Daoy (cell line): ENCODE measurements at places on chromosomes 16 and 17. TPM values are rescaled to one million over a fixed set of nuclear protein-coding genes. Genes with fewer than 3 reads are reported as not detected.

Gene SSTR5
- total RNA-seq = not detected in 2 replicates

DNA sequence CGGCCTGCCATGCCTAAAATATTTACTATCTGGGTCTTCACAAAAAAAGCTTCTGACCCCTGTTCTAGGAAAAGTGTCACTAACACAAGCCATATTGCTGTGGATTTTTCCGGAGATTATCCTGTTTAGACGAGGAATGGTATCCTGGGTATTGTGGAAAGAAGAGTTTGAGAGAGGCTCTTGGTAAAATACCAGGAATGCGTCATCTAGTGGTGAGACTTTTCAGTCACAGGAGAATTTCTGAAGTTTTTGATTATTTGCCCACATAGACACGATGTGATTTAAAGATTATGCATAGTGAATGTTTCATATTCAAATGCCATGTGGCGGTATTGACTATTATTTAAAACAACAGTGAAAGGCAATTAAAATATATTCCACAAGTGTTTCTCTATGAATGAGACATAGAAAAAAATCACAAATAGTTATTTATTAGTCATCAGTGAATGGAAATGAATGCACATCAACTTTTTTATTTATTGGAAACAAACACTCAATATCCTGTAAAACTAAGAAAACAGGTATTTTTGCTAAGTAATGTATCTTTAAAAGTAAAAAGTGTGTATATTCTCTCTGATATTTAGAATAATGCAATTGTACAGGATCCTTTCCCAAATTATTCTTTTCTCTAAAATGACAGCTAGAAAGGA, 7.8 kb downstream of the KRT28 start:
- DNase-seq = peak; percentile 25

Gene UNC13D
- 0.06 and 0.86 TPM in 2 replicates for total RNA-seq

DNA sequence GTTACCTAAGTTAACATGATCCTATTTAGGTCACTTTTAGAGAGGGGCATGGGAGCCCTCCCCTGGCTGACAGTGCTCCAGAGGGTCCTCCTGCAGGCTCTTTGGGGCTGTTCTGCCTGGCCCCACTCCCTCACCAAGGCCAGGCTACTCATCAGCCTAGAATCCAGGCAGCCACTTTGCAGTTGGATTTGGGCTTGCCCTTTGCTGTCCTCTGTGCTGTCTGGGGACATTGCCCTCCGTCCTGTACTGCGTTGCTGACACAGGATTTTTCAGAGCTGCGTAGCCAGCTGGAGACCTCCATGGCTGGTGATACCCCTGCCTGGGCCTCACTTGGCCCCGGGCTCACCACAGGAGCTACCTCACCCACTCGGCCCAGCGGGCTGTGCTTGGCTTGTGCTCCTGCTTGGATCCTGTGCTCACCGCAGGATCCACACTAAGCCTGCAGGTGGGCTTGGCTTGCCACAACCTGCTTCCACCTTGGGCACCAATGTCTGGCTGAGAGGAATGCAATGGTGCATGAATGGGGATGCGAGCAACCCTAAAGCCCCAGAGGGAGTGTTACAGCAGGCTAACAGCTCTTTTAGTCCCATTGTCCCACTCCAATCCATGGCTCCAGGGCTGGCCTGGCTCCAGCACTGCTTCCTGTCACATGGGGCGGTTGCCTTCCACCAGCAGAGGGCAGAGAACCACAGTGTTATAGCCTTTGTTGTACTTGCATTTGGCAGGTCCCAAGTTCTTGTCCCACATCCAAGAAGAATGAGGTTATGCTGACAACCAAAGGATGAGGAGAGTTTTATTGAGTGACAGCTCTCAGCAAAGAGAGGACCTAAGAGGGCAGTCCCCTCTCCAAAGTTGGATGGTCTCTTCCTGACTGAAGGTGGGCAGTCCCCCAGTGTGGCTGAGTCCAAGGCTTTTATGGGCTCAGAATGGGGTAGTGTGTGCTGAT, 21.5 kb downstream of the CCL4 start:
- no peak for DNase-seq

Gene GLP2R
- total RNA-seq = 0.63 and 0.91 TPM in 2 replicates

Gene TSNAXIP1
- total RNA-seq = 0.11 and 1.1 TPM in 2 replicates

GRCh38 chr16:86665319-86665675, 86.9 kb downstream of the FOXL1 start:
- DNase-seq = peak; percentile 36

GRCh38 chr17:8310601-8311123, 621 bp downstream of the ARHGEF15 start:
- DNase-seq = no peak

GRCh38 chr16:88792668-88793250, 7.7 kb upstream of the PIEZO1 start:
- DNase-seq = no peak

DNA sequence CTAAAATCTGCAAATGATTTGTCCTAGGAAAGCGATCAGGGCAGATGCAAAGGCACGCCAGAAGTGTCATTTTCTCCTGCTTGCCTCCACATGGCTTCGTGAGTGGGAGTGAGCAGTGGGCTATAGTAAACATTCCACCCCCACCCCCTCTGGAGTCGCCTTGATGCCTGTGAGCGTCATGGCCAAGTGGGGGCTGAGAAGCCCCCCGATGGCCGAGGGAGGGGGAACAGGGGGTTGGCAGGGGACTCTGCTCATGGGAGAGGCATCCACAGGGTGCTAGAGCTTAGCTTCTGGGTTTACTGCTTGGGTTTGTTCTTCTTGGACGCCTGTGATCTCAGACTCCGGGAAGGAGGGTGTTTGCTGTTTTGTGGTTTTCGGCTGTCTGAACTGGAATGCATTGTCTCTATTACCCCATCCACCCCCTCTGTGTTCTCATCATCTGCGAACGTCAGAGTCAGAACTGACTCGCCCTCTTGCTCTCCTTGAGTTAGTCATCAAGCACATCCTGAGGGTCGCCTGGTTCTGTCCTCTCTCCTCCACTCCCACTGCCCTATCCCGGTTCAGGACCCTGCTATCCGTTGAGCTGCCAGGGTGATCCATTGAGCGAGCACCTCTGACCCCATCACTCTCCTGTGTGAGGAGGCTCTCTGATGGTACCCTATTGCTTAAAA, 15.4 kb downstream of the TNS4 start:
- DNase-seq = peak; percentile 98

Gene SRCIN1
- 0.03 and 0.80 TPM in 2 replicates for total RNA-seq

DNA sequence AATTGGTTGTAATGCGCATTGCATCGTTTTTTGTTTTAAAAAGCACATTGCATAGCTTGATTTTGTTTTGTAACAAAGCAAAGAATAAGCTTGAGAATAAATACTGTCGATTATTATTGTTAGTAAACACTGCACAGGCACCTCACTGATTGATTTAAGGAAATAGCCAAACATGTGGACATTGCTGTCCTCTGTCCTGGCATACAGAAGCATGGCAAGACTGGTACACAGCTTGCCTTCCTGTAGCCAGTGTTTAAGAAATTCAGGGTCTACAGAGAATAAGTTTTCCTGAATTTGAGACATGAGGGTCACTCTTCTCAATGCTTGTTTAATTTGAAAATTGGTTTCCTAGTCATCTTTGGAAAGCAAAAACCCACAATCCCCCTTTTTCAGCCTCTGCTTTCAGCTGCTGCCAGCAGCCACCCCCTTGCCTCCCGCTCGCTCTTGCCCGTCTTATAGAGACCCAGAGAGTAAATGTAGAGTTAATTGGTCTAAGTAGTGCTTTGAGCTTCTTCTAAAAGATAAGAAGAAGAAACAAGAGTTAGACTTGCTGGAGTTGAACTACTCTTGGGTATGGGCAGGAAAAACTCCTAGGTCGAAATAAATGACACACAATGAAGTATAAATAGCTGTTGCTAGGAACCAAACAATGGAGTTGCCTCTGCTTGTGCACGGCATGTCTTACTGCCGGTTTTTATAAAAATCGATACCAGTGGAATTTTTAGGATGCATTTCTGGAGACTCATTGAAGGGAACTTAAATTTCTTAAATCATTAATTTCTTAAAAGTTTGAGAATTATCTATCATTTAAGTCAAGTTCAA, 116.6 kb downstream of the MRTFB start:
- no peak for DNase-seq

Gene KLHL10
- total RNA-seq = 0.74 TPM in 1 of 2 replicates, not detected in the other

DNA sequence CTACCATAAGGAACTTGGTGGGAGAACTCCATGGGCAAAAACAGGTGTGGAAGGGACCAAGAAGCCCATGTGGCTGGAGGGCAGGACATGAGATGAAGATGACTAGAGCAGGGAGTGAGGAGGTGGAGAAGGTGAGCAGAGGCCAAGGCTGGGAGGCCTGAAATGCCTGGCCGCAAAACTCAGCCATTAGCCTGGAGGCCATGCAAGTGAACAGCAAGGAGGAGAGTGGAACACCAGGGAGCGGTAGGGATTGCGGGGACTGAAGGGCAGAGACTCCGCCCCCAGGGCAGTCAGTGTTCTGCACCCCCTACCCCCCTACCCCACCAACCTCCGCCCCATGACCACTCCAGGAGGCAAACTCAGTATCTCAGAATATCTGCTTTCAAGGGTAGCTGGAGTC, 17.0 kb downstream of the BCL7C start:
- DNase-seq = no peak

DNA sequence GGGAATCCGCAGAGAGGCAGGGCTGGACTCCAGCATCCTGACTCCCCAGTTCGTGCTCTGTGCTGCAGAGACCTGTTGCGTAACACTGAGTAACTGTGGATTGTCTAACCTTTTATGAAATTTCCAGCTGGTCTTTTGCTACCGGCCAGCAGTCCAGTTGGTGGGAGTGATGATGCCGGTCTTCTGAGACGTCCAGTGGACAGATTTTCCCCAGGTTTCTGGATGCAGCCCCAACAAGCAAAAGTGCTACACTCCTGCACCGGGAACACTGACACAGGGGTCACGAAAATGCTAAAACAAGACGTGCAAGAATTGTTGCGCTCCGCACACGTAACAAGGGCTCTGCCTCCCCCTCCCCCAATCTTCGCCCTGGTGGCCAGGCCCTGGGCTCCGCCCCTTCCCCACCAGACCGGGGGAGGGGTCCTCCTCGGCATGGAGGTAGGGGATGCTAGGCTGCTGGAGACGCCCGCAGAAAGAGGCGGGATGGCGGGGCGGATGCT, 701 bp upstream of the MRC2 start:
- DNase-seq = no peak

Gene PTGES3L
- total RNA-seq = 0.06 and 0.23 TPM in 2 replicates

GRCh38 chr16:63614429-63614828, 1507.4 kb downstream of the CDH11 start:
- no peak for DNase-seq

DNA sequence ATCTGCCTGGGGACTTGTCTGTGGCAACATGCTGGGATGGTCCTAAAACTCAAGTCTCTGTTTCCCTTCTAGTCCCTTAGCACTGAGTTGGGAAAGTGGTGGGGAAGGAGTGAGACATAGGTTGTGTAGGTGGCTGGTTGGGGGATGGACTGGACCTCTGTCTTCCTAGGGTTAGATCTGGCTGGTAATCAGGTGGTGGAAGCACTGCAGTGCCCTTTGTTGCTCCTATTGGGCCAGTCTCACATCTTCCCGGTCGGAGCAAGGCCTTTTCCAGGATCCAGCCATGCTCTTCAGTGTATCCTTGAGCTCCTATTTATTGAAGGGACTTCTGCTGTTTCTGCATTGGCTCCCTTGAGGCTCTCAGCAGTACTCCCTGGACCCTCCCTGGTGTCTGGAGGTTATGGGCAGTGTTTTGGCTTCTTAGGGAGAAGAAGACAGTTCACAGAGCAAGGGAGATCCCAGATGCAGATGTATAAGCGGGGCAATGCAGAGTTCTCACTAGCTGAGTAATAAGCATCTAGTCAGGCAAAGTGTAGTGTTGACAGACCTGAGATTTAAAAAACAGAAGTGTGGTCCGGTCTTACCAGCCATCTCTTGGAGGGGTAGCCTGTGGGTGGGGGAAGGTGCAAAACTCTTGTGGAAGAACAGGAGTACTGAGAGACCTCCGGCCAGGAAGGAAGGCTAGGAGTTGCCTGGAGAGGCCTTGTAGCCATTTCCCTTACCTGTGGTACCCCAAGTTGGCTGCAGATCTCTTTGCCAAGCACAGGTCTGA, 1.3 kb upstream of the NUTF2 start:
- DNase-seq = no peak

- peak; percentile 92 for DNase-seq
These were observed at the start of gene XYLT1 for GRCh38 chr16:17470908-17471718. XYLT1 (minus strand) TSS chr16:17470960; CDS start chr16:17470796, 164 bp downstream.

GRCh38 chr17:35214192-35214591, 20.0 kb upstream of the SLC35G3 start:
- no peak for DNase-seq

DNA sequence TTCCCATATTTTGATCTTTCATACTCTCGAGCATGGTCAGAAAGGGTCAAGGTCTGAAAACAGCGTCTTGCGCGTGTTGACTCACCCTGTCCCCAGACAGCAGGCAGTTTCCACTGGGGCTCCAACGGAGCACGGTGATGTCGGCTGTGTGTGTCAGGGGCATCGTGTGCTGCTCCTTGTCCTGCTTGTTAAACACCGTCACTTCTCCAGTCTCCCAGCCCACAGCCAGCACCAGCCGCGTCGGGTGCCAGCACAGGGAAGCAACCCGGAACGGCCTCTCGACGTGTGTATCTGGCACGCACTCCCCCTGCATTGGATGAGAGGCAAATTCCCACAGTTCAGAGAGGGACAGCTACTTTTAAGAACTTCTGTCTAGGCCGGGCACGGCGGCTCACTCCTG, 9.6 kb downstream of the IFT140 start:
- no peak for DNase-seq

Gene UTS2R
- total RNA-seq = not detected in 2 replicates

Gene FNDC8
- not detected in 2 replicates for total RNA-seq

- no peak for DNase-seq
These were observed 55.9 kb downstream of the STX8 start for GRCh38 chr17:9519583-9520272.

Gene HBZ
- total RNA-seq = not detected in 2 replicates

GRCh38 chr16:31006589-31006988, 3.8 kb downstream of the STX1B start:
- DNase-seq = no peak

DNA sequence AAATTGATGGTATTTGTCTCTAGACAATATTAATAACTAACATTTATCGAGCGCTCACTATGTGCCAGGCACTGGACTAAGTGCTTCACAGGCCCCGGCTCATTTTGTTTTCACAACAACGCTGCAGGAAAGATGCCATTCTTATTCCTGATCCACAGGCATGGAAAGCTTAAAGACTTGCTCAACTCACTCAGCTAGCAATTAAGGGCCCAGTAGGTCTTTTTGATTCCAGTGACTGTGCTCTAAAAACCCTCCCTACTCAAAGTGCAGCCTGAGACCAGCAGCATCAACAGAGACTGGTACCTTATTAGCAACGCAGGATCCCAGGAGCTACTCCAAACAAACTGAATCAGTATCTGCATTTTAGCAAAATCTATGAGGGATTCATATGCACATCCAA, 35.3 kb downstream of the CUEDC1 start:
- DNase-seq = no peak
